ENCODE measurements at places on chromosomes 1 and 21.

DNA sequence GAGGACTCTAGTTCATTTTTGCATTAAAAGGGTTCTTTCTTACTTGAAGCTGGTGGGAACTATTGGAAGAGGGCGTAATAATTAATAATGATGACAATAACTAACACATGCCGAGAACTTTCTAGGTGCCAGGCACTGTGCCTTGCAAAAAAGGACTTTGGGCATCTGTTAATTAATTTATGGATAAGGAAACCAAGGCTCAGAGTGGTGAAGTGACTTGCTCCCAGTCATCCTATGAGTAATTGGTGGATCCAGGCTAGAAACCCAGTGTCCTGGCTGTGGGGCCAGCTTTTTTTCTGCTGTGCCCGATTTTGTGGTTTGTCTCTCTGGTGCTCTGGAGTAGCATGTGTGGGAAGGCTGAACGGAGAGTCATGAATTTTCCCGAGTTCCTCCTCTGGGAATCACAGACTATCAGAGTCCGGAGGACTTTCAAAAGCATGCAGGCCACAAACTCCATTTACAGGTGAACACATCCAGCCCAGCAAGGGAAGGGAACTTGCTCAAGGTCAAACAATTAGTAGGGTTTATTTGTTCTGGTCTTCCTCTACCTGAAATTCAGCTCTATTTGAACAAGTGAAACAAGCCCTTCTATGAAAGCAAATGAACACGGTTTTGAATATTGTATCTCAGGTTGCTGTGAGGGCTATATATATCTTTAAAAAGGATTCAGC lies 23.4 kb downstream of the ROR1 start:
- no peak for DNase-seq

- DNase-seq = no peak
Observed at GRCh38 chr1:104526158-104526795, 776.6 kb downstream of the AMY1C start.

DNA sequence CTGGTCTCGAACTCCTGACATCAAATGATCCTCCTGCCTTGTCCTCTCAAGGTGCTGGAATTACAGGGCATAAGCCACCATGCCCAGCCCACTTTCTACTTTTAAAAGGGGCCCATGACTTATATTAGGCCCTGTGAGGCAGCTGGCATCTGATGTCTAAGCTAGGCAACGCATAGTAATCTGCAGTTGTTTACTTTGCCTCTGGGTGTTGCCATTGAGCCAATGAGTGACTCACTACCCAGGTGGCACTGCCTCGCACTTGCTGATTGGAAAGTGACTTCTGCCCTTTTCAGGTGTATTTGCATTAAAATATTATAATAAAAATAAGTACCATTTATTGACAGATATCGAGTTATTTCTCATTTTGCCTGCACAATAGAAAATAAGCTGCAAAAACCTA lies 84.9 kb downstream of the KIF14 start:
- DNase-seq = no peak

DNA sequence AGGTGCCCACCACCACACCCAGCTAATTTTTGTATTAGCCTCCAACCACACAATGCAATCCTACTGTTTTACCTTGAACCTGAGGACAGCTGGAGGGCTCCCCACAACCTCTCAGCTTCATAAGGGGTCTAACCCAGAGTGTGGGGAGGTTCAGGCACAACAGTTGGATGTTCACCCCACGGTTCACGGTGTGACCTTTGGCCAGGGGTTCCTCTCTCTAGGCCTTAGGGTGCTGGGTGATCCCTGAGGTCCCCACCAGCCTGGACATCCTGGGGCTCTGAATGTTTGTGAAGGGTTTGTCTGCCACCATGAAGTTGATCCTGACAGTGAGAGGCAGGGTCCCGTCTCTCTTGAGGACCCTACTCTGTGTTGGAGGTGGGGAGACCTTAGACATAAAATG lies 3.9 kb downstream of the ACOT11 start:
- no peak for DNase-seq

GRCh38 chr1:4653796-4654725 lies at the start of gene AJAP1:
Gene AJAP1 (plus strand): TSS chr1:4654609. CDS start chr1:4655426, 817 bp downstream.
- no peak for DNase-seq

DNA sequence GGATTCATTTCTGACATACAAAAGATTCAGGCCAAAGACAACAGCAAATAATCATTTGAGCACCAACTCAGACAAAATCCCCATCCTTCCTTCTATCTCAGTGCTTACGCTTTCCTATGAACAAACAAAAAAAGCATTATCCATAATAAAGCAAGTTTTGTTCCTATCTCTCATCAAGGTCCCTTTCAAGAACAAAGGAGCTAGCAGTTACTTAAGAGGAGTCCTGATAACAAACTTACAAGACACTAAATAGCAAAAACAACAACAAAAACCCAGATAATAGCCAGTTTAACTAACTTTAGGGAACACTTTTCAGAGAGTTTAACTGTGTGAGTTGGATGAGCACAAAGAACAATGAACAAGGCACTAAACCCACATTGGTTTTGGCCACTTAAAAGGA lies 10.5 kb downstream of the EVI5 start:
- no peak for DNase-seq

DNA sequence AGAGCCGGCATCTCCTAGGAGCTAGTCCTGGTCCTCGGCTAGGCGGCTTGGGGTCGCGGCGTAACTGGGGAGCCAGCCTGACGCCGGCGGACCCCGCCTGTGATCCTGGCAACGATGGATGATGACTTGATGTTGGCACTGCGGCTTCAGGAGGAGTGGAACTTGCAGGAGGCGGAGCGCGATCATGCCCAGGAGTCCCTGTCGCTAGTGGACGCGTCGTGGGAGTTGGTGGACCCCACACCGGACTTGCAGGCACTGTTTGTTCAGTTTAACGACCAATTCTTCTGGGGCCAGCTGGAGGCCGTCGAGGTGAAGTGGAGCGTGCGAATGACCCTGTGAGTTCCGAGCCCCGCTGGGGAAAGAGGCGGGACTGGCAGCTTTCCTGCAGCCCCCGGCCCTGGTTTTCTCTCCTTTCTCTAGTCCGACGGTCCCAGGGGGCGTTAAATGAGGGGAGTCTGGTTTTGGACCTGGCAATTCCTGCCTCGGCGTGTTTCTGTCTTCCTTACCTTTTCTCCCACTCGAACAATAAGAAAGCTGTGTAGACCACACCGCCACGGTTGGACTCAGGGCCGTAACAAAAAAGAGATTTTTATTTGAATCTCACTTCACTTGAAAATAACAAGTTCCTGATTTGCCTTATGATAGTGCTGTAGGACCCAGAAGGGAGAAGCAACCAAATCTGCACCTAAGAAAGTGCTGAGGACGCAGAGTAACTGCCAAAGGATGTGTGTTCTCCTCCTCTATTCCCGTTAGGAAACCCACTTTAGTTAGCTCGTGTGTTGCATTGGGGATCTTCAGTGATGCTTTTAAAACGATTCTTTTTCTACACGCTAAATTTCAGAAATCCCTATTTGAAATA lies at the start of gene SPRTN:
SPRTN (plus strand) TSS at position 24 of the 859 bp plus-strand sequence; CDS start at position 115, 91 bp downstream.
- no peak for DNase-seq

DNA sequence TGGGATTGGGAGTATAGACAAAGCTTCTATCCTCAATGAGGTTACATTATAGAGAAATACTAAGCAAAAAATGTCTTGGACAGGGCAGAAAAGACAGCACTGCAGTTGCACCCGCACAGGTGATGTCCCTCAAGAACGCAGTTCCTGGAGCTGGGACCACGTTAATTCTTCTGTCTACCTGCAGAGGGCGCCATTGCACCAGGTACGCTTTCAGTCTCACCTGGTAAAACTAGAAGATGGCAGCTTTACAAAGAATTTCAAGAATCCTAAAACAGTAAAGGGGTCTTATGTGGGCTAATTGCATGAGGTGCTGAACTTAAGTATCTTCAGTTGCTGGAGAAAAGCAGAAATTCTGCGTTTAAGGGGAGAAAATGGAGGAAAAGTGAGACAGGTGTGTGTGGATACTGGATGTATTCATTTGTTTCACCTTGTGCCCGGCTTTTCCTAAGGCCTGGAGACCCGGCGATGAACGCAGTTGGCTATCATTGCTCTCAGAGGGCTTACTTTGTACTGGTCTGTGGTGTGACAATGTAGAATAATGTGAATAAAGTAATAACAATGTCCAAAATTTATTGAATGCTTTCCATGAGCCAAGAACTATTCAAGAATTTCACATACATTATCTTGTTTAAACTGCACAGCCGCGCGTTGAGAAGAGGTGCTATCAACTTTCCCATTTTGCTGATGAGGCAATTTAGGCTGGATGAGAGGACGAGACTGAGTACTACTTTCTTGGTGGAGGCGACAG lies 276.3 kb upstream of the GREM2 start:
- peak; percentile 15 for DNase-seq

DNA sequence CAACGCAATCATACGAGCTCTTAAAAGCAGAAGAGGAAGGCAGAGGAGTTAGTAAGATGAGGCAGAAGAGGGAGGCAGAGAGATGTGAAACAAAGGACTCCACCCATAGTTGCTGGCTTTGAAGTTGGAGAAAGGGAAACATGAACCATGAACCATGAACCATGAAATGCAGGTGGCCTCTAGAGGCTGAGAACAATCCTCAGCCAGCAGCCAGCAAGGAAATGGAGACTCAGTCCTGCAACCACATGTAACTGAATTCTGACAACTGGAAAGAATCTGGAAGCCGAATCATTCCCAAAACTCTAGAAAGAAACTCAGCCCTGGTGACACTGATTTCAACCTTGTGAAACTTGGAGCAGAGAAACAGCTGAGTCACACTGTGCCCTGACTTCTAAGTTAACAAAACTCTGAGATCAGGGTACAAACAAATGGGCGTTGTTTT lies 10.1 kb downstream of the DIPK1A start:
- DNase-seq = no peak

DNA sequence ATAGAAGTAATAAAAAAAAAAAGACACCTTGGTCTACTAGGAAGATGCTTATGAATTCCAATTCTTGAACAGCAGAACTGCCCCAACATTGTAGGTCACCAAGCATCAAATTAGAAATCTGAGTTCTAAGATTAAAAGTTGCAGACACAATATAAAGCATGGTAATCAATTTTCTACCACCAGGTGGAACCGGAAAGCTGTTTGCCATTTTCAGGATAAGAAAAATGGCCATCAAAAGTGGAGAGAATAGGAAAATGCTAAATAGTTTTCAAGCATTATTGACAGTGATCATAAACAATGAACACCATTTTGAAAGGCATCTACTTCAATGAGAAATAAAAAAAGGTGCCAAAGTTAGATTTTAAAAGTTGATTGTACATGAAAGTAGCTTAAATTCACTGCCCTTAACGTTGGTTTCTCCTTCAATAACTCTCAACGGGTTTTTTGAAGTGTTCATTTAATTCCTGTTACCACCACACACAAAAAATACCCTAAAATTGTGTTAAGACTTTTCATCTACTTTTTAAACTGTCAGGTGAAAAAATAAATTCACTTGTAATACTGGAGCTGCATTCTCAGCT lies 252.9 kb downstream of the KCNT2 start:
- DNase-seq = no peak

GRCh38 chr1:224666078-224666477 lies 50.0 kb downstream of the CNIH3 start:
- DNase-seq = no peak

DNA sequence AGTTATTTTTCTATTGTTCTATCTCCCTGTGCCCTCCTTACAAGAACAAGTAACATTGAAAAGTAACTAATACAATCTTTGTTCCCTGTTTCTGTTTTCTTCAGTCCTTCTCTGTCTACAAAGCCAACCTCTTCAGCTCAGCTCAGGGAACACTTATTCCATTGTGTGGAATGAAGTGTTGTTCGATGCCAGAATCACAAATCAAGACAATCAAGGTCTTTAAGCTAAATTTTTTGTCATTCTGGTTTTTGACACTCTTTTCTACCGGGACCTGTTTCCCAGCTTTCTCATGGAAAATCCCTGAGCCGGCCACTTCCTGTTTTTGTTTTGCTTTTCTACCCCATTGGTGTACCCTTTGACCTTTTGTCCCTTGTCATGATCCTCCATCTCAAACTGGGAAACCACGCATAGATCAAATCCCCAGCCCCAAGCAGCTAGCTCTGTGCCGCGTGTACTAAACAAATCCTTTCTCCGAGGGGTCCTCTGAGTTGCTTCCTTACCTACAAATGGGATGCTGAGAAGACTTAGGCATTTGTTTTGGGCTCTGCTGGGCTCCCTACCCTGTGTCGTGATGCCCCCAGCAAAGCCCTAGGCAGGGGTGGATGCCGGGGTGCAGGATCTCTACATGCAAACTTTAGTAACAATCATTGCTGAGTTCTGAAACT lies 141.8 kb downstream of the TOMM20 start:
- DNase-seq = no peak

All from NCI-H187 (cell line).